NCI-H460 (cell line): ENCODE measurements at places on chromosomes 3 and 15.
A peak's percentile ranks its signal among the peaks of the same experiment; 100 is the strongest.

- no peak for DNase-seq
These were observed 450.6 kb upstream of the TGFBR2 start for GRCh38 chr3:30155755-30156154.

DNA sequence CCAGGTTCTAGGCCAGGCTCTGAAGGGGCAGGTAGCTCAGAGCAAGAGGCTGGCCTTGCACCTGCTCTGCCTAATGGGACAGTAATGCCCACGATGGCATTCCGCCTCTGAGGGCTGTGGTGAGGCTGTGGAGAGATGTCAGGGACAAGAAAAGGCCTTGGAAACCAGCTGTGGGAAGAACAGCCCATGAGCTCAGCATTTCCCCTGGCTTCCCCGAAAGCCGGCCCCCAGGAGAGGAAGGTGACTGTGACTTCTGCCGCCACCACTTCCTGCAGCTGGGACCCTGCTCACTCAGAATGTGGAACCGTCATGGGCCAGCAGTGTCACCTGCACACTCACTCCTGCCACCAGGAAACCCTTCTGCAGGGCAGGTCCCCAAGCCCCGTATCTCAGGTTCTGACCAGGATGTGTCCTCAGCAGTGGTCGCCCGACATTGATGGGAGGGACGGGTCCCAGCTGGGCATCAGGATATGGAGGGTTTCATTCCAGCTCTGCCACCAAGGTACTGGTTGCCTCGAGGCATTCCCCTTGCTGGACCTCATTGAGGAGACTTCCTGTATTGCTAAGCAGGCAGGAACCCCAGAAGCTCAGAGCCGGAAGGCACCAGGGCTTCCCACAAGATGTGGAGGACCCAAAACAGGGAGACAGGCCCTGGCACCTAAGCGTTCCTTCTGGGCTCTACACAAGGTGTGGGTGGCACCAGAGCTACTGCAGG is 30.7 kb downstream of the SEMA7A start:
- DNase-seq, result no peak

DNA sequence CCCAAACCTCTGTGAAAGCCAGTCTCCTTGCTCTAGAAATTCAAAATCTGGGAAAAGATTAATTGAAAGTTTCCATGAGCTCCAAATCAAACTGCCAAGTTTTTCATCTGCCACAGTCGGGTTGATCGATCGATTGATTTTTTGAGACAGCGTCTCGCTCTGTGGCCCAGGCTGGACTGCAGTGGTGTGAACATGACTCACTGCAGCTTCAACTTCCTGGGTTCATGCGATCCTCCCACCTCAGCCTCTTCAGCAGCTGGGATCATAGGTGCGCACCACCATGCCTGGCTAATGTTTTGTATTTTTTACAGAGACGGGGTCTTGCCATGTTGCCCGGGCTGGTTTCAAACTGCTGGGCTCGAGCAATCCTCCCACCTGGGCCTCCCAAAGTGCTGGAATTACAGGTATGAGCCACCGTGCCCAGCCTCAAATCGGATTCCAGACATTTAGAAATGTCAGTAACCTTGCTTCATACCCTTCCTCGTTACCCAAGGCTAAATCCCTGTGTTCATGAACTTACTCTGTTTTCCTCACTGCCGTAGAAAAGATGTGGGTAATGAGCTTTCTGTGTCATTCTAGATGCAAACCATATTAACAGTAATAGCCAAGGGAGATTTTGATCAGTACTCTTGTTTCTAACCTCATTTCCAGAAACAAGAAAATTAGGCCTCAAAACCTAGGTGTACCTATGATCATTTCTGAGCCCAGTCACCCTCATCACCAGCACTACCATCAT is 105.9 kb upstream of the AKAP13 start:
- no peak for DNase-seq

GRCh38 chr15:83695246-83695645 is 41.3 kb downstream of the ADAMTSL3 start:
- DNase-seq, result no peak

GRCh38 chr3:72129501-72130094 is 344.6 kb upstream of the PROK2 start:
- no peak for DNase-seq

- no peak for DNase-seq
These were observed 51.5 kb downstream of the MGLL start for GRCh38 chr3:127770671-127771355.

DNA sequence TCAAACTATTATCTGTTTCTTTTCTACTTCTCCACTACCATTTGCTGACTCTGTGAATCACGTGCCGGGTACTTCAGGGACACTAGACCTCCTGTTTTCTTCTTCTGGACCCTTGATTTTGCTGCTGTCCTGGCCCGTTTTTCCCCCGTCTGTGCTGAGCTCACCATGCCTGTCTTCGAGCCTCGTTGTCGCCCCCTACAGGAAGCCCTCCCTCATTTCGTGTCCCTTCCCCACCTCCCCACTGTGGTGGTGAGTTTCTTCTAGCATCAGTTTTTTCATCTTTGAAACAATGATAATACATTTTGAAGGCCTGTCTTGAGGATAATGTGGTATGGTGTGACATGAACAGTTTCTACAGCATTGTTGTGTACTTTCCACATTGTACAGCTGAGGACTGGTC is 12.8 kb downstream of the GABRG3 start:
- DNase-seq, result no peak

DNA sequence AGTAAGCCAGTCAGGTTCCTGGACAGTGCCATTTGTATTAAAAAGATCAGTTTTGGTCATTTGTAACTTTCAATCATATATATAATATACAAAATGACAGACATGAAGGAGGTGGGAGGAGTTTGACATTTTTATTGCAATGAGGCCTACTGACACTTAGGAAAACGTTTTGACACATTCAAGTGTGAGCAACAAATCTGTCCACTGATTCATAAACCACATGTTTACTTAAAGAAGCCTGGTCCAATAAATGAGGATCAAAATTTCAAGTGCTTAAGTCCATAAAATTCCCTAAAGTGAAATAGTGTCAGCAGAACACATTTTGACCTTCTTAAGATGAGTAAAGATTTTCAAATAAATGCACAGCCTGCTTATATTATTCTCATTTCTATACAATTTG is 137.3 kb downstream of the MECOM start:
- no peak for DNase-seq

GRCh38 chr3:53102601-53103147 is 27.6 kb downstream of the RFT1 start:
- DNase-seq, result no peak

DNA sequence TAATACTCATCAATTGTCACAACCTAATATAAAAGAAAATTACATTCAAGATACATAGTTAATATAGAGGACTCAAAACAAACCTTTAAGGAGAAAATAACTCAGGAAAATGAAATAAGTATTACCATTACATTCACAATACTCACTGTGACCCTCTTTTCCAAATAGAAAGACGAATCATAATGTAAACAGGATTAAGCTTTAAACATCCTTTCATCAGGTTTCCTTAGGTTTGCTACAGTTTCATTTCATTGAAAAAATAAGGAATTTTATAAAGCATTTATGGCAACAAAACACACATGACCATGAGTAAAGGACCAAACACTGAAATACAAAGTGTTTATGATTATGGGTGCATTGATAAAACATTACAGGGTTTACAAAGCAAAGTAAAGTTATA is 162.7 kb downstream of the ALCAM start:
- no peak for DNase-seq

DNA sequence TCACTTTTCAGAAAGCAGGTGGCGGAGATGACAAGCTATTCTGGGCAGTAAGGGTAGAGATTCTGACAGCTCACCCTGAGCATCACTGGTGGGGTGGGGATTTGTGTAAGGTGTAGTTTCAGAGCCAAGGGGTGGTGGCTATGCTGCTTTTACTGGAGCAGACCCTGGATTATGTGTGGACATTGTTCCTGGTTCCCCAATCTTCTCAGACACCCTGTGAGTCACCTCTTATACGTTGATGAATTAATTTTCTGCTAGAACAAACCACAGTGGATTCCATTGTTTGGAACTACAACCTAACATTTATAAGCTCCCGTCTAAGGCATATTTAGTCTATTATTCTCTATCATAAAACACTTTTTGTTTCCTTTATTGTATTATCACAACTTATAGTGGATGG is 169.5 kb upstream of the COL8A1 start:
- no peak for DNase-seq

DNA sequence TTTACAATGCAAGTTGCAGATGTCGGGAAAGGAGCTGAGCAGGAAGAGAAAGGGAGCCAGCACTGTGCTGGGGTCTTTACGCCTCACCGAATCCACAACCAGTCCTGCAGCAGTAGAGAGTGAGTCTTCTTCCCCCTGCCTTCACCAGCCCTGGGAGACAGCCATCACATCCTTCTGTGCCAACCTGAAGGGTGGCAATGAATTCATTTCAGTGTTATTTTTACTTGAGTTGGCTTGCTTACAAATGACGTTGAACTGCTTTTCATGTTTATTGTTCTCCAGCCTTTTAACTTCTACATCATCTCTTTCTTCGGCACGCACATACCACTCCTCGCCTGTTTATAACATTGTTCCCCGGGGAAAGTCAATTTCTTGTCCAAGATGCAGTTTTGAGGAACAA is 77.1 kb downstream of the TRIM42 start:
- no peak for DNase-seq

- DNase-seq, result no peak
These were observed 129.5 kb downstream of the TFDP2 start for GRCh38 chr3:142019794-142020320.

DNA sequence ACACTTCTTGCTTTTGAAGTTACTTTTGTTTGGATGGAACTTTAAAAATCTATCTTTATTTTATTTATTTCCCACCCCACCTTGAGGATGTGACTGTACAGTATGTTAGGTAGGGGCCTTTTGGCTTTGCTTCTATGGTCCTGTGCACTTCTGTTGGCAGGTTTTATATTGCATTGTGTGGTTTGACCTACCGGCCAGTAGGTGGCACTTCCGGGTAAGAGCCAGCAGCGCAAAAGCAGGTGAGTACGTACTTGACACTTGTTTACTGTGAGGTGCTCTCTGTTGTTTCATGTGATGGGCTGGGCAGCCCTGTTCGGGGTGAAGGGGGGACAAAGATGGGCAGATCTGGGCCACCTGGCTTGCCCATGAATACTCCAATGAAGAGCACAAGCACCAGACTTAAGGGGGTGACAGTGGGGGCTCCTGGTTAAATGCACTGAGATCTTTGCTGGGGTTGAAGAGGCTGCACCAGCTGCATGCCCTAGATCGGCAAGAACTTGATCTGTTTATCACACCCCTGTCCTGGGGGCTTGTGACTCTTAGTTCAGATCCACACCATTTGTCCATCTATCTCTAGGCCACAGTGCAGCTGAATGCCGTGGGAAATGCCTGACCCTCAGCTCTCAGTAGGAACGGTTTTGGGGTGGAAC is 131.6 kb downstream of the NLGN1 start:
- DNase-seq, result no peak

- no peak for DNase-seq
These were observed 92.1 kb downstream of the HHLA2 start for GRCh38 chr3:108388136-108389132.

DNA sequence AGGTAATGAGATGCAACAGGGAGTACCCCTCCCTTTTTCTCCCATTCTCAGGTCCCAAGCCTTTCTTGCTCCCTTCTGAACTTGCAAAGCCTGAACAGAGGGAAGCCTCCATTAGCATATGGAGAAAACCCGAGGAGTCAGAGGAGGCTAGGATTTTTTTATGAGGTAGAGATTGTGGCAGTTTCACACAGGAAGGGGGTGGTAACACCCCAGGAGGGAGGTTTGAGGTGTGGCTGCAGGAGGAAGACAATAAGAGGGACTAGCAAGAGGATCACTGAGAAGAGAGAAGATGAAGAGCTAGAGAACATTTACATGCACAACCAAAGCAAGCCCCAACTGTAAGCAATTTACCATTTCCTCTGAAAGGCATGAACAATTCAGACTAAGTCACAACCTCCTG is 322.7 kb downstream of the SV2B start:
- DNase-seq, result no peak

DNA sequence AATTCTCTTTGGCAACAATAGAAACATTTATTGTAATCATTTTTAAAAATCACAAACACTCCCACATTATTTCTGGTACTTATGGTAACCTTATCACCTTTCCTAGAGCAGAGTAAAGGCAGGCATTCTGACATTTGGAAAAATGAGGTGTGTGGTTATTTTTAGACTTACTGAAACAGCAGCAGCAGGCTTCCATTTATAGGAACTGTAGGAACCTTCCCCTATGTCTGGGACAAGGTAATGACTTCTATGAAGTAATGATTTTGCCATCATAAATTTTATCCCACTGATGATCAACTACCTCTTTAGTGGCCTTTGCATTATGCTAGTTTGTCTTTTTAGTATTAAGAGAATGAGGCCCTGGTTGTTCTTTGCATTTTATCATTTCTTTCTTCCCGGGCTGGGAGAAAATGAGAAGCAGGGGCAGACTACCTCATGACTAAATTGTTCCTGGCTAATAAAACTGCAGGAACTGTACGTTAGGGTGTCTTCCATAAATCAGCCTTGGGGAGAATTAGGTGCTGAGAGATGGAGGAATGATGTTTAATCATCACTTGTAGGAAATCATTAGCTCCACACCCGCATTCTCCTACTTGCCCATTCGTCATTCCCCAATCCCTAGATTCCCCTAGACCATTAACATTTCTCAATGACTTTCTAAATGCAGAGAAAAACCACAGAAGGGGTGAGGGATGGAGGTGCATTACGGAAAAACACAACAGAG is 680.3 kb downstream of the AGBL1 start:
- DNase-seq, result no peak

GRCh38 chr3:127037021-127037400 is 54.1 kb downstream of the PLXNA1 start:
- DNase-seq, result no peak

- DNase-seq, result no peak
These were observed 643.2 kb downstream of the SQOR start for GRCh38 chr15:46278062-46278461.

- no peak for DNase-seq
These were observed 149.9 kb downstream of the CFAP20DC start for GRCh38 chr3:58899953-58900298.

GRCh38 chr3:18703798-18704197 is 278.7 kb upstream of the SATB1 start:
- DNase-seq, result no peak

DNA sequence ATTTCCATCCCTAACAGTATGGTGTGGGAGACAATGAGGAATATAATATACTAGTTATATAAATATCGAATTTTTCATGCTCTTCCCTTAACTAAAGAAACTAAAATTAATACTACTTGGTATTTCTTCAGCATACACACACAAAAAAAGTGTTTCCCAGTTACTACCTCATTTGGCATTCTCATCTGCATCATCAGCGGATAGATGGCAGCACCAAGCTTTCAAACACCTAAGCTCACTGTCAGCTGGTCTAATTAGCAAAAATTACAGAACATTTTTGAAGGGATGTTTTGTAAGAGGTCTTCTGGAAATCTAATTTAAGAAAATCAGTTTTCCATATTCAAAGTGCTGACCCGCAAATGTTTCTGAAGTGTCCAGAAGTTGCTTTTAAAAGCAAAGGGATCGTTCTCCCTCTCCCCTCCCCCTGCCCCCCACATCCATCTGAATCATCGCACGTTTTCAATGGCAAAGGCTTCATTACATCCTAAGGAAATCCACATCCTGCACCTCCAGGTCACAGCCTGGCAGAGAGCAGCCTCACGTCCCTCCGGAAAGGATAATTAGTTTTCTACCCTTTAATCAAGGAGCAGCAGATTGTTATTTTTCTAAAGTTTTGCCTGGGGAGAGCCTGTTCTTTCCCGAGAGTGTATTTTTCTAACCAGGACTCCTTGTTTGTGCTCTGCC is 86.1 kb upstream of the SPATA12 start:
- DNase-seq, result no peak

GRCh38 chr3:141192345-141192744 is 39.3 kb upstream of the PXYLP1 start:
- peak; percentile 93 for DNase-seq
